Activated CD4-positive, alpha-beta T cell treated with anti-CD3 and anti-CD28 coated beads, Interleukin-2, amount 10 ng/mL, durations not matched to agents 24 days and 14 days (primary cell): ENCODE measurements at places on chromosomes 11 and 22.

DNA sequence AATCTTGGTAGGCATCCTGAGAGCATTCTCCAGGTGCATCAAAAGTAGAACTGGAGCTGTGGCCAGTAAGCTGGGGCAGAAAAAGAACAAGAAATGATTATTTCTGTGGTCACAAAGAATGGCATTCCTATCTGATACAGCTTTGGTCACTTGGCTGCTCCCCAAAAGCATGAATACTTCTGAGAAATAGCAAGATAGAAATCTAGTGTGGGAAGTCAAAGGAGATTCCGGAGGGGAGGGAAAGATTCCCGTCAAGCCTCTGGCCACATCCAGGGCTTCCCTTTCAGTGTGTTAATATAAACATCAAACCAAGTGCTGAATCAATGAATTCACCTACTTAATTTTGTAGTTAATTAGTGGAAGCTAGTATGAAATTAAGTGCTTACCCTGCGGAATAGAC, 1185.4 kb downstream of the LRRC4C start:
- DNase-seq: no peak

DNA sequence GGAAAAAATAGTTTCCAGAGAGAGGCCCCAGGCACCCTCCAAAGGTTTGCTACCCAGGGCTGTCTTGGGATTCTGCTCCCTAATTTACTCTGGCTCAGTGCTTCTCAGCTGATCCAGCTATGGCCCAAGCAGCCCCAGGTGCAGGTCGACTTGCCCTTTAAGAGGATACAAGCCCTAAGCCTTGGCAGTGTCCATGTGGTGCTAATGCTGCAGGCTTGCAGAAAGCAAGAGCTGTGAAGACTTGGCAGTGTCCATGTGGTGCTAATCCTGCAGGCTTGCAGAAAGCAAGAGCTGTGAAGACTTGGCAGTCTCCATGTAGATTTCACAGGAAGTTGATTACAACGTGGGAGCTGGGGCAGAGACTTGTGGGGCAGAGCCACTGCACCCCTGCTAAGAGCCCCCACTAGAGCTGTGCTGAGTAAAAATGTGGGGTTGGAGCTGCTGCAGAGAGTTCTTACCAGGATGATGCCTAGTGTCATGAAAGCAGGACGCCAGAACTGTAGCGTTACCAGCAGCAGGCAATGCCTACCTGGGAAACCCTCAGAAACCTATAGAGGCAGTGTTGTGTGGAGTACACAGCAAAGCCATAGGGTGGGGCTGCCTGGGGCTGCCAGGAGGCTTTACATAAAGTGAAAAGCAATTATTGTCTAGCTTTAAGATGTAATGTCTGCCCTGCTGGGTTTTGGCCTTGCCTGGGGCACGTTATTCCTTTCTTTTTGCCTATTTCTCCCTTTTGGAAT, 16.1 kb upstream of the OR52K1 start:
- no peak for DNase-seq

DNA sequence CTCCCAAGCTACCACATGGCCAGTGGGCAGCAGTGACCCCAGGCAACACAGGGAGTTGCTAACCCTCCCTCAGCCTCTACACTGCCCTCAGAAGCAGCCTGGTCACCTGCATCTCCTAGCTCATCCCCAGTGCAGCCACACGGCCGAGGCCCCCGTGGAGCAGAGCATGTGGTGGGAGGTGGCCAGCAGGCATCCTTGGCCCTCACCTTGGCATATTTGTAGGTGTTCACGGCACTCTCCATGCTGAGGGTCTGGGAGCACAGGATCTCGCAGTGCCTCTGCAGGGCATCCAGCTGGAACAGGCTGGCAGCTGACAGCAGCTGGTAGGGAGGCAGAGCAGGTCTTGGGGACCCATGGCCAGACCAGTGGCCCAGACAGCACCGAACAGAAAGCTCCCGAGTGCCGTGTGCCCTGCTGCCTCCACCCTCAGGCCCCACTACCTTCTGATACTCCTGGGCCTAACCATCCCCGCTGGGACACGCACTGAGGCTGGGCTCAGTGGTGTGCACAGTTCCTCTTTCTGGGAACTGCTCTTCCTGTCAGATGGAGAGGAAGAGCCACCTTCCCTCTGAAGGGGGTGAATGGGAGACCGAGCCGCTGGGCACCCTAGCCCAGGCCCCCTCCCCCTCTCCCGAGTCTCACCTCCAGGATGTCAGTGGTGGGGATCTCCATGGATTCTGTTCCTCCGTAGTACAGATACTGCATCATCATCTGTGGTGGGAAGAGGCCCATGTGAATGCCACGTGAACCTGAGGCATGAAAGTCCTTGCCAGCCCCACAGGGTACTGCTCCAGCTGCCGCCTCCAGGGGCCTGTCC, 48.8 kb downstream of the NAT10 start:
- DNase-seq: no peak

DNA sequence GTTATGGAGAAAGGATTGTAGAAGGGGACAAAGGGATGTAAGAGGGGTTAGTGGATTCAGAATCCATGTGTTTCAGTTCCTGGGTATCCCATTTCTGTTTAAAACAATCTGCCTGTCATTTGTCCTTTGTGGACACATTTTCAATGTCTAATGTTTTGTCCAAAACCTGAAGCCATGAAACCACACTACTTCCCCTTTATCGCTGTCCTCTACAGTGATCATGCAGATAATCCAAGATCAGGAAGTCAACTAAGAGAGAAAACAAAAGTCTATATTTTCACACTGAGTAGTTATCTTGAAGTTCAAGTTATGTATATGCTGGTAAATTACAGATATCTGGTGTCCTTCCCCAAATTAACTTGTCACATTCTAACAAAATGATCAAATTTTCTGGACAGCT, 457.0 kb downstream of the NTM start:
- no peak for DNase-seq

- DNase-seq: peak; percentile 73
These were observed 1.5 kb downstream of the IL17RA start for GRCh38 chr22:17086296-17086695.

DNA sequence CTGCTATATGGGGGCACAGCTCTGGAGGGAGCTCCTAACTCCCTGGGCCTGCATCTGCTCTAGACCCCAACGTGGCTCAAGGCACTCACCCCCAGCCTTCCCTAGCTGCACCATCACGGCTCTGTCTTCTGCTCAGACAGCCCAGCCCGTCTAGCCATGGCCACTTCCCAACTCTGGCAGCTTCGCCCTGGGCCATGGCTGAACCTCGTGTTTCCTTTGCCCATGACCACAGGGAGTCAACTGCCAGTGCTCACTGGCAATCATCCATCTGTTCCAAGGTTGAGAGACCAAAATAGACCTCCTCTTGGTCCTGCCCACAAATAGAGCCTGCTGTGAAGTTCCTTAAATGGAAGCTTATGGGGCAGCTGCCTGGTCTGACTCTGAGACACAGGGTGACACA, 5.4 kb downstream of the LMO1 start:
- no peak for DNase-seq

DNA sequence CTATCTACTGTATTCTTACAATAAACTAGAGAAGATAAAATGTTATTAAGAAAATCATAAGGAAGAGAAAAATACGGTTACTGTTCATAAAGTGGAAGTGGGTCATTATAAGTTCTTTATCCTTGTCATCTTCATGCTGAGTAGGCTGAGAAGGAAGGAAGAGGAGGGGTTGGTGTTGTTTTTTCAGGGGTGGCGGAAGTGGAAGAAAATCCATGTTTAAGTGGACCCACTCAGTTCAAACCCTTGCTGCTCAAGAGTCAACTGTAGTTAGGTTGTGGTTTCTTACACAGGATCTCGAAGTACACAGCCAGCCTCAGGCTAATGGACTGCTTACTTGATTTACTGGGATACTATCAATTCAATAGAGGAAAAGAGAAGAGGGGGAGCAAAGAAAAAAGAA, 63.1 kb downstream of the PIWIL4 start:
- DNase-seq: no peak

GRCh38 chr22:17501679-17502285, 61.5 kb upstream of the SLC25A18 start:
- peak; percentile 86 for DNase-seq

GRCh38 chr11:65710421-65710820, 1.6 kb upstream of the KAT5 start:
- DNase-seq: no peak

DNA sequence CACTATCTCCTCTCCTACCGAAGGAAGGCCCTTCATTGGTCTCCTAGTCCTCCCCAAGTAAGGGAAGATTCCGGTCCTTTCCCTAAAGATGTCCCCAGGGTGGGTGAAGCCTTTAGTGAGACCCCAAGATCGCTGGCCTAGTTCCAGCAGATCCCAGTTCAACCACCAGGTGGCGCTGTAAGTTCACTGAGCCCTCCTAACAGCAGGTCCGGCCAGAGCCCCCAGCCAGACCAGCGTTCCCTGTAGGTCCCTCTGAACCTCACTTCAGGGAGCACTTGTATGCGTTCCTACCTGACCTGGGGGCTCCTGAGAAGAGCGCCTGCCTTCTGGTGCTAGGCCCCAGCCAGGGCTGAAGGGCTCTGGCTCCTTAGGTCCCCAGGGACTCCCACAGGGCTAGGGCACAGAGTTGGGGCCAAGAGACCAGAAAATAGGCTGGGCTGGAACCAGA, 38.1 kb downstream of the LMO1 start:
- peak; percentile 88 for DNase-seq

DNA sequence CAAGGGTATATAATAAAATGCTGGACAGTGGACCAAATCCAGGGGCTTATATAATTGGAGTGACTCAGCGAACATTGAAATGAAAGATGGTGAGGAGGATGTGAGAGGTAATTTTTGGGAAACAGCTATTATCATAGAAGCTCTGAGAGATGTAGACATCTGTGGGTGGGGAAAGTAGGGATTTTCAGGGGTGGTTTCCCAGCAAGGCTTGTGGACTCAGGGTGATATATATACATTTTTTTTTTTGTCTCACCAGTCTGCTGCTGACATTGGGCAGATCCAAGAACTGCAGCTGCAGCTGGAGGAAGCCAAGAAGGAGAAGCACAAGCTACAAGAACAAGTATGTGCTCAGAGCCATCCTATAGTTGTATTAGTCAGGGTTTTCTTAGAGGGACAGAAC, 208.1 kb downstream of the MYO18B start:
- no peak for DNase-seq

GRCh38 chr11:134246100-134246499, 7.1 kb downstream of the THYN1 start:
- no peak for DNase-seq

DNA sequence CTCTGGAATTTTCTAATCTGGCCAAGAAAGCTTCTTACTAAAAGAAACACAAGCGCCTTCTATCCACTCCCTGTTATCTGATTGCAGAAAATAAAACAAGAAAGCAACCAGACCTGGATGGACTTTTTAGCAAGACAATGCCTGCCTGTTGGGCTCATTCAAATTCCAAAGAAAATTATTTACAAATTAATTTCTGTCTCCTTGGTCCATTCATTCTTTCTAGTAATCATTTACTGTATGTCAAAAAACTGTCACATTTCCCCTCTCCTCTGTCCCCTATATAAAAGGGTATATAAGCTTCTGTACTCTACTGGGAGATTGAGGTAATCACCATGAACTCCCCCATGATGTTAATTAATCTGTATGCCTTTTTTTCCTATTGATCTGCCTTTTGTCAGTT, 279.9 kb downstream of the DLG2 start:
- no peak for DNase-seq

GRCh38 chr11:46265764-46266163, 11.7 kb upstream of the CREB3L1 start:
- no peak for DNase-seq
